ENCODE measurements at places on chromosomes 7 and 10.

DNA sequence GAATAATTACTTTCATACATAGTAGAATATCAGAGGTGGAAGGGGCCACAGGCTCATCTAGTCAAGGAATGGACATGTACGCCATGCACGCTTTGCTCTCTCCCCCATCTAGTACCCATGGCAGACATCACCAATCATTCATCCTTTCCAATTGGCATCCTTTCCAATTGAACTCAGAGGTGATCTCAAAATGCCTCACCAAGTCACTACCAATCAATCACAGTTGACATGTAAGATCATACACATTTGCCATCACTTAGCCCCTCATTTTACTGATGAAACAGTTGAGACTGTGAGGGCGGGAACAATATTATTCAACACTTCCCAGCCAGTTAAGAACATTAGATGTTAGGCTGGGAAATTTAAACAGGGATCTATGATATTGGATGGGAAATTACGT is 308.4 kb downstream of the FGFR2 start:
- DNase-seq, result no peak

GRCh38 chr10:45280113-45280760 is 35.2 kb downstream of the OR13A1 start:
- no peak for DNase-seq

DNA sequence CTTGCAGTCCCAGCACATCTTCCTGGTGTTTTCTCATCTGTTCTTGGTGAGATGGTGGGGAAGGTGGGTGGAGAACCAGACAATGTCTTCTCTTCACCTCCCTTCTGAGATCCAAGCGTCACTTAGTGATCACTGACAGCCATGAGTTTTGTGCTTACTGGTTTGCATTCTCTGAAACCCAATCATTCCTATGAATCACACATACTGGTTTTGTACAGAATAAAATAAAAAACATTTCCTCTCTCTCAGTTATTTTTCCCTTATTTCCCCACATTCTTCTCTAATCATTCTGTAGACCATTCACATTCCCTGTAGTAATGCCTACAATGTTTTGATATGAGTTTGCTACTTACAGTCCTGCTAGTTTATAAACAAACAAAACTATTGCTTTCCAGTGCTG is 143.8 kb upstream of the SLC13A1 start:
- DNase-seq, result no peak

GRCh38 chr10:23073527-23073926 is 21.9 kb upstream of the MSRB2 start:
- DNase-seq, result no peak

DNA sequence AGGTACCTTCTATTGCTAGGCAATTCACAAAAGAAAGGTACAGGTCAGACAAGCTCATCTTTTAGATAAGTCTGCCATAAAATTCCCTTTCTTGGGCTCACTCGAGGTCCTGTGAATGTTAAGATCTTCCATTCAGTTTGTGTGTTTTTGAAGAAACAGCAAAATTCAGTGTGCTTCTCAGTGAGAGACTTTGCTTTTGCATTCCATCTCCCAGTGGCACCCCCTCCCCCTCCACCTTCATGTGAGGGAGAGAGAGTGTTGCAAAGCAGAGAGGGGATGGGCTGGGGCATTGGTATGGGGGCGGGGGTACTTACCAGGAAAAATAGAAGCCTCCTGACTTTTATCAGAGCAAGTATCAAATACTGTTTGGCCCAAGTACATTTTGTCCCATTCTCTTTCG is 3.8 kb upstream of the TECTB start:
- no peak for DNase-seq

- no peak for DNase-seq
Measured at GRCh38 chr7:94698275-94698674, 42.3 kb upstream of the SGCE start.

DNA sequence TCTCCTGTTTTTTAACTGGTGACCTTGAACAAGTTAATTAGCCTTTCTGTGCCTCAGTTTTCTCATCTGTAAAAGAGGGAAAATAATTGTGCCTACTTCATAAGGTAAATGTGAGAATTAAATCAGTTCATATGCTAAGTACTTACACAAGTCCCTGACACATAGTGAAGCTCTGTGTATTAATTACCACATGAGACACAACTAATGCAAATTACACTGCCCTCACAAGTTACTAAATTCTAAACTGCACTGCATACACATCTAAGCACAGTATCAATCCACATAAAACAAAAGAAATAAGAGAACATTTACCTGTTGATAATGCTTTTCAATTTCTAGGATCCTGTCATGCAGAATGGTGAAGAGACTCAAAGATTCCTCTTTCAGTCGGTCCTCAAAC is 22.5 kb downstream of the C10orf67 start:
- no peak for DNase-seq

GRCh38 chr7:112298543-112299100 is 92.1 kb downstream of the ZNF277 start:
- DNase-seq, result no peak

GRCh38 chr10:15053061-15053460 is 9.3 kb downstream of the OLAH start:
- no peak for DNase-seq

DNA sequence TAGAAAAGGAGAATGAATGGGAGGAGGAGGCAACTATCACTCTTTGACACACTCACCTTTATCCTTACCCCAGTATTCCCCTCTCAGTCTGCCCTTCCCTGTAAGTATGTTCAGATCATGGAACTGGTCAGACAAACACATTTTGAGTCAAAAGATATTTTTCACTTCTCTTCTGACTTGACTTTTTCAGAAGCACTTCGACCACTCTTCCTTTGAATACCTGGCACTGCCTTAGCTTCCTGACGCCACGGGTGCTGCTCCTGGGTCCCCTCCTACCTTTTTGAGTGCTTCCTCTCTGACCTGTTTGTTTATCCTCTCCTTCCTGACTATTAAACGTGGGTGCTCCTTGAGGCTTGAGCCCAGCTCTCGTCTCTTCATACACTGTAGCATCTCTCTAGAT is 19.8 kb upstream of the C10orf67 start:
- no peak for DNase-seq

GRCh38 chr7:73901231-73901822 is 40.4 kb downstream of the TMEM270 start:
- no peak for DNase-seq

DNA sequence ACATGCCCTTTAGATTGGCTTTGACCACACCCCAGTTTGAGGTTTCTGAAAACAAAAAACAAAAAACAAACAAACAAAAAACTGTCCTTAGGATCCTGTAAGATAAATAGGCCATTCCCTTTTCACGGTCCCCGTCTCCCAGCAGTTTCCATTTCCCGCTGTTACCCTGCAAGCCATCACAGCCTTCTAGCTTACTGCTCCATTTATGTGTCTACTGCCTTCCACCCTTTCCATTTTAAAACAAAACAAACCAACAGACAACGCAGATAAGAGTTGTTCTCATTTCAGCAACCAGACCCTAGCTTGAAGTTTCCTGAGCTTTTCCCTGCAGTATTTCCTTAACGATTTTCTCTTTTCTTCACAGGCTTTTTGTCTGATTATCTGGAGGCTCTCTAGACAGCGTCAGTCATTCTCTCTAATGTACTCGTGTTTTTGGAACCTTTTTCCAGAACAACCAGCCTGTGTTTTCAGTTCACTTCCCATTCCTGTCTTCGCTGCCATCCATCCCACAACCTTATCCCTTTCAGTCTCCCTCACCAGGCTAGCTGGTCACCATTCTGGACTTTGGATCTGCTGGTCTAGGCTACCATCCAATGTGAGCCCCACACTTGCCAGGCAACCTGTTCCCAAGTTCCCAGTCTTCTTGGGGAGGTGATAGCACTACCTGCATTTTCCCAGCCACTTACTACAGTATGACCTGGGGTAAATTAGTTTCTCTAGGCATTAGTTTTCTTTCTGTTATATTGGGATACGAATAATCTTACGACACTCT is 317.3 kb upstream of the FZD1 start:
- DNase-seq, result no peak

DNA sequence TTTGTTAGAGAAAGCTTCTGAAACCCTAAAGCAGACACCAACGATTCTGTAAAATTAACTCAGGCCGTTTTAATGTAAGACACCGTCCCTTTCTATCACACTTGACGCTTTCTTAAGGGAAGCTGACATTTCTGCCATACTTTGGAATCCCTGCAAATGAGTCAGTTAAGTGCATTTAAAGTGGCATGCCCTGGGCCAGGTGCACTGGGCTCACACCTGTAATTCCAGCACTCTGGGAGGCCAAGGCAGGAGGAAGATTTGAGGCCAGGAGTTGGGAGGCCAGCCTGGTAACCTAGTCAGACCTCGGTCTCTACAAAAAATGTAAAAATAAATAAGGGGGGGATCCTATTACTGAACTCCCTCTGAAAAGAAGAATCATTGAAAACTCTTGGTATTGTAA is 4.4 kb downstream of the UBE2H start:
- no peak for DNase-seq

GRCh38 chr10:6543431-6544005 is 36.6 kb downstream of the PRKCQ start:
- no peak for DNase-seq

DNA sequence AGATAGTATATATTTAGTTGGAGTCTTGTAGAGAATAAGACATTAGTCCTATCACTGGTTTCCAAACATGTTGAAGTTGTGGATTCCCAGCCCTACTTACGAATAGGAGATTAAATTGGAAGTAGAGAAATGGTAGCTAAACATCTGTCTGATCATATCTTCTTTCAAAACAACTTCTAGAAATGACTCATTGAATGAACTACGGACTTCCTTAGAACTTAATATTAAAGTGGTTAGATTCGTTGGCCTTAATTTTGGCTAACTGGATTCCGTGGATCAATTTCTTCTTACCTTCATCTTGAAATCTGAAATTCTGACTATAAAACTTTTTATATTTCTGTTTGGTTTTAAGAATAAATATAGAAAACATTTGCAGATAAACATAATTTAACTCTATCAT is 3.4 kb downstream of the PHF14 start:
- no peak for DNase-seq
